Activated CD8-positive, alpha-beta memory T cell treated with anti-CD3 and anti-CD28 coated beads, Interleukin-2, amount 10 ng/mL, durations not matched to agents 7 days and 5 days (primary cell): ENCODE measurements at places on chromosomes 5 and 9. TPM values are rescaled to one million over a fixed set of nuclear protein-coding genes. Genes with fewer than 3 reads are reported as not detected.

DNA sequence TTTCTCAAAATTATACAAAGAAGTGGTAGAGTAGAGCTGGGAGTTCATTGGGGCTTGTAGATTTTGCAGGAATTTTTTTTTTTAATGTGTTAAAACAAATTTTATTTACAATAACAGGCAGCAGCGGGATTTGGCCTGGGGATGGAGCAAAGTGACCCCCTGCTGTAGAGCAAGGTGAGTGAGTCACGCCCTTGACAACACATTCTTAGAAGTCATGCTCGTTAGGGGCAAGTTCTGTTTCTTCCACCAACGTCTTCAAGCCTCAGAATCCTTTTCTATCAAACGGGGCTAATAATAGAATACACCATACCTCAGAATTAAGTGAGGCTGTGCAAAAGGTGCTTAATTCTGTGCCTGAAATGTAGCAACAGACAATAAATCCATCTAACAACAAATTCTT, 1.1 kb upstream of the ANKDD1B start:
- DNase-seq: no peak

DNA sequence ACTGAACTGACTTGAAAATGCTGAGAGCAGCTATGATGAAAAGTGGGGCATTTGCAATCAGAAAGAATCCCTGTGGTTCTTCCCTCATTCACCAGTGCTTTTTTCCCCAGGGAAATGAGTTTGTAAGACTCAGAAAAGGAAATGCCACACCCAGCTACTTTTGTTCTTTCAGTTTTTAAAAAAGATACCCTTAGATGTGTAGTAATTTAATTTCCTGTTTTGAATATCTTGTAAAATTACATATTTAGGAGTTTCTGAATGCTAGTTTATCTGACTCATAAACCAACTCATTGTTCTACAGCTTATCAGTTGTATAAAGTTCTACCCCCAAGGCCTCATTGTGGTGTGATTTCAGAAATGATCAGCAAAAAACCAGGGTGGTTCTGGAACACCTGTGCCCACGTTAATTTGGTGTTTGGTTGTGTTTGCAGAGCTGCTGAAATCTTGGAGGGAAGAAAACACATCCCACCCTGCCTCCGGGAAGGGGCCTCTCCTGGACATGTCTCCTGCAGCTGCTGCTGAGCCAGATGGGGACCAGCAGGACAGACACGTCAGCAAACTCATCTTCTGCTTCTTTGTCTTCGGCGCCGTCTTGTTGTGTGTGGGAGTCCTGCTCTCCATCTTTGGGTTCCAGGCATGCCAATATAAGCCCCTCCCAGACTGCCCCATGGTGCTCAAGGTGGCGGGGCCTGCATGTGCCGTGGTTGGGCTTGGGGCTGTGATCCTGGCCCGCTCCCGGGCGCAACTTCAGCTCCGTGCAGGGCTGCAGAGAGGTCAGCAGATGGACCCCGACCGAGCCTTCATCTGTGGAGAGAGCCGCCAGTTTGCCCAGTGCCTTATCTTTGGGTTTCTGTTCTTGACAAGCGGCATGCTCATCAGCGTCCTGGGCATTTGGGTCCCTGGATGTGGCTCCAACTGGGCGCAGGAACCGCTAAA, 2.8 kb downstream of the TMEM171 start:
- DNase-seq: peak; percentile 23

DNA sequence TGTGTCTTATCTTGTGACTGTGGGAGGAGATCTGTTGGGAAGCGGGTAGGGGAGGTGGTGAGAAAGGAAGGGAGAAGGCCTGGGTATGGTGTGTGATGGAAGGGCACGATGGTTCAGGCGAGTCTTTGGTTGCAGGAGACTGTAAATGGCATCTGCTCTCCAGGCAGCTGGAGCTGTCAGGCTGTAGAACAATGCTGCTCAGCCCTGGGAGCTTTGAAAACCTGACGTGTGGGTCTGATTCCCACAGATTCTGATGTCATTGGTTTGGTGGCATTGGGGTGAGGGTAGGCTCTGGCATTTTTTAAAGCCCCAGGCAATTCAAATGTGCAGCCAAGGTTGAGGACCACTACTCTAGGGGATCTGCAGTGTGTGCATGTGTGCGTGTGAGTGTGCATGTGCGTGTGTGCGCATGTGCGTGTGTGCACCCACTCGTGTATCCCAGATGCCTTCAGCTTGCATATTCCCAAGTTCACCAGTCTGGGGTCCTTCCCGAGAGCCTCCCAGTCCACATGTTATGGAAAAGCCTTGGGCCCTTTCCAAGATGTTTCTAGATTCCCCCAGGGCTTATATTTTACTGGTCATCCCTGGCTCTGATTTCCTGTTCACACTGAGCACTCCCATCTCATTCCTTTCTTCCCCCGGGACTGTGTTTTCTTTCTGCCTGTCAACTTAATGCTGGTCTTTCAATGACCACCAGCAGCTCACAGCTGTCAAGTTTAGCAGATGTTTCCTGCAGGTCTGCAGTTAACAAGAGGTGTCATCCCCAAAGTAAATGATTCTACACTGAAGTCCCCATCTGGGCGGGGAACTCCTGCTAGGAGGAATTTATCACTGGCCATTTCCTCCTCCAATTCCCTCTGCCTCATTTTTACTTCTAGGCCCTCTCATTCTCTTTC, 34.0 kb downstream of the BOD1 start:
- no peak for DNase-seq

GRCh38 chr5:76152161-76152560, 69.0 kb downstream of the SV2C start:
- no peak for DNase-seq

Gene TMEM8B
- total RNA-seq: 3.5 TPM

- DNase-seq: no peak
Measured at GRCh38 chr5:68270399-68270975, 54.9 kb downstream of the PIK3R1 start.

Gene PCDHGA7
- not detected for total RNA-seq
